ENCODE measurements at places on chromosomes 13 and 19. TPM values are rescaled to one million over a fixed set of nuclear protein-coding genes. Genes with fewer than 3 reads are reported as not detected.

The SCN1B gene
- total RNA-seq, result 24.1 TPM

The NUP58 gene
- 39.1 TPM for total RNA-seq

The ZNF865 gene
- total RNA-seq, result 17.4 TPM

GRCh38 chr19:48963371-48964204 lies 1.5 kb upstream of the FTL start:
- DNase-seq, result peak; percentile 72

GRCh38 chr13:112730157-112730671 lies 40.4 kb downstream of the ATP11A start:
- DNase-seq, result peak; percentile 33

- DNase-seq, result peak; percentile 90
Observed at GRCh38 chr19:1407528-1408299, at the start of gene DAZAP1. Gene DAZAP1, plus strand, starts transcription at chr19:1407586. Its CDS starts 188 bp downstream, at chr19:1407774.
